ENCODE measurements at places on chromosomes 7 and 10. TPM values are rescaled to one million over a fixed set of nuclear protein-coding genes. Genes with fewer than 3 reads are reported as not detected.

GRCh38 chr10:70115948-70116682, 16.5 kb downstream of the AIFM2 start:
- peak; percentile 34 for DNase-seq

DNA sequence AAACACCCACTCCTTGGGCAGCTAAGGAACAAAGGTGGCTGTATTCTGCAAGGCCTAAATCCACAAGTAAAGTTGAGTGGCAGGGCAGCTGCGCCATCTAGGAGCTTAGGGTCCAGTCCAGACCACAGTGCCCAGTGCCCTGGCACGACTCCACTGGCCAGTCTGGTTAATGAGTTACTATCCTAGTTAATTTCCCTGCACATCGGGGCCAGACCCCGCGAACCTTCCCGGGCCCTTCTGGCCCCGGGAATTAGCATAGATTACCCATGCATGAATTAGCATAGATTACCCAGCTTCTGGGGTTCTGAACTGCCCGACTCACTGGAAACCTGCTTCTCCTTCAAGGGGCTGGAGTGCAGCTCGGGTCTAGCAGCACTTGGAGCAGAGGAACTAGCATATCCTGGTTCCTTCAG, 3.2 kb upstream of the EMX2 start:
- DNase-seq: no peak

Gene UPK3BL2
- total RNA-seq: not detected

- no peak for DNase-seq
Observed at GRCh38 chr7:44455155-44455554, 35.3 kb downstream of the NUDCD3 start.

- DNase-seq: peak; percentile 71
Observed at GRCh38 chr7:94584113-94584512, 71.8 kb downstream of the SGCE start.

GRCh38 chr7:116461500-116461899, 38.0 kb upstream of the CAV2 start:
- DNase-seq: no peak

GRCh38 chr7:79055722-79056415, 397.6 kb downstream of the MAGI2 start:
- no peak for DNase-seq

Gene AKR1B15
- not detected for total RNA-seq

Gene ZNF804B
- total RNA-seq: not detected

- peak; percentile 63 for DNase-seq
Observed at GRCh38 chr7:130894146-130894908, 160.3 kb upstream of the KLF14 start.

GRCh38 chr10:8044908-8045725, 9.4 kb upstream of the GATA3 start:
- DNase-seq: no peak

Gene STAMBPL1
- 35.3 TPM for total RNA-seq
